ENCODE measurements at places on chromosomes 16 and 17.
A peak's percentile ranks its signal among the peaks of the same experiment; 100 is the strongest.

DNA sequence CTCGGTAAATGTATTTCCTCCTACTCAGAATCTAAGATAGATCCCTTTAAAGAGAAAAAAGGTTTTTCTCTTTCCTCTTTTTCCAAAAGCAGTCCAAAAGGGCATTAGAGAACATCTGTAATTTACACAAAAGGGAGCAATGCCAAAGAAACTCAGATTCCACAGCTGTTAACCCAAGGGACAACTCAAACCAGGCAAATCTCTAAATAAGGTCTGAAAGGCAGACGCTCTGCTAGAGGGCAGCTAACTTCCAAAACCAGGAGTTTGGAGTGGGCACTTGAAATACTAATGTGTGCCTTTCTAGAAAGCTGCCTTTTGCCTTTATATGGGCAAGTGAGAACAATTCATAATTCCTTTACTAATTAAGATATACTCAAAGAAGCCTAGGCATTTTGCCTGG, 435.7 kb downstream of the ZFHX3 start:
- peak; percentile 39 for DNase-seq

GRCh38 chr17:15894258-15894657, 50.7 kb upstream of the ADORA2B start:
- DNase-seq, result no peak

GRCh38 chr16:58530179-58530578, 14.9 kb downstream of the SETD6 start:
- DNase-seq, result no peak

DNA sequence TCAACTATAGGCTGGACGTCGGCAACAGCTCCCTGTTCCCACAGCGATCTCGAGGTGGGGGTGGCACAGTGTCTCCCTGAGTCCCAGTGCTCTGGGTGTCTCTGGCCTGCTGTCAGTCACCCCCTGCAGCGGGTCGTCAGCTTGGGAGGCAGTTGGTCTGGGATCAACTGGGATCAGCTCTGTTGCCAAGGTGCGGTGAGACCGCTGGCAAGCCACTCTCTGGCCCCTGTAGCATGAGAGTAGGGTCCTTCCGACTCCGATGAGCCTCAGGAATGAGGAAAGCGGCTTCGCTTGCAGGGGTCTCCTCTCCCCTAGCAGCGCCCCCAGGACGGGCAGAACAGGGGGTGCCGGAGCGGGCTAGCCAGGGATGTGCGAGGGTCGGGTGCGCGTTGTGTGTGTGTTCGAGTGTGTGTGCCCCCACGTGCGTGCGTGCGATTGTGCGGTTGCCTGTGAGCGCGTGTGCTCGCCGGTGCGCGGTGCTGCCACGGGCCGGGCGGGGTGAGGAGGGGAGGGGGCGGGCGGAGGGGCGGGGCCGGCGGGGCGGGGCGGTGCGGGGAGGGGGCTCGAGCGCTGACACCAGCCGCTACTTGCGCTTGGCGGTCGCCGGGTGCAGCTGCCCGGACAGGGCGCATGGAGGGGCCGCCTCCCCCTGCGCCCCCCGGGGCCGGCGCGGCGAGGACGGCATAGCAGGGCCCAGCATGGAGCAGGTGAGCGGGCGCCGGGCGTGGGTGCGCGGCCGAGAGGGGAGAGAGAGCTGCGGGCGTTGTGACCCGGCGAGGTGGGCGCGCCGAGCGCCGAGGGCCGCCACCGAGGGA, 9.4 kb upstream of the ARHGAP23 start:
- DNase-seq, result no peak

GRCh38 chr16:86255966-86256365, 254.4 kb upstream of the FOXF1 start:
- DNase-seq, result no peak

DNA sequence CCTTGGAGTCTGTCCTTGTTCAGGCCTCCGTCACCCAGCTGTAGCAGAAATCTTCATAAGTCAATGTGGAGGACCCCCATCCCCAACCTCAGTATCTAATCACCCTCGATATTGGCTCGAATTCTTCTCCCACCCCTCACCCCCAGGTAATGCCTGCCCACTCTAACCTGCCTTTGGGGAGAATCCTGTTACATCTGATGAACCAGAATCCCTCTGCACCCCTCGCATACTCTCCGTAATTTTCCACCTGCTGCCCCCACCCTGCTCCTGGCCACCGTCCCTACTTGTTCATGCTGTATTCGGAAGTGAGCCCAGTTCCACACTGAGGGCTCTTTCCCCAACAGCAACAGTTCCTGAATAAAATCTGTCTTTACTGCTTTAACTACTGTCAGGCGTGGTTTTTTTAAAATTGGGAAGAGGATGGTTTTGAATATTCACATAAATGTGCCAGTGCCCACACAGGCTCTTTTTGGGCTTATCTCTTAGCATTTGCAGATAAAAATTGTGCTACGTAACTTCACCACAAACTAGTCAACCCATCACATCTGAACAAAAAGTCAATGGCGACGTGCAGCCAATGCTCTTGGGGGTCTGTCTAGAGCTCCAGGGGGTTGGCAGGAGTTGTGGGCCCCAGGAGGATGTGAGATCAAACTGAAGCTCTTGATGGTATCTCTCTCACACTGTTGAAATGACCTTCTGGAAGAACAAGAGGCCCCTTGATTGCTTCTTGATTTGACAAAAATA, 73.7 kb downstream of the NETO2 start:
- no peak for DNase-seq

GRCh38 chr17:66235377-66235994, 6.3 kb upstream of the APOH start:
- no peak for DNase-seq

- peak; percentile 30 for DNase-seq
Measured at GRCh38 chr17:19380481-19381301, 2.4 kb downstream of the MAPK7 start.

- DNase-seq, result peak; percentile 36
Measured at GRCh38 chr16:83137326-83137781, 510.6 kb downstream of the CDH13 start.

GRCh38 chr17:58402047-58402446, 15.3 kb downstream of the RNF43 start:
- no peak for DNase-seq

DNA sequence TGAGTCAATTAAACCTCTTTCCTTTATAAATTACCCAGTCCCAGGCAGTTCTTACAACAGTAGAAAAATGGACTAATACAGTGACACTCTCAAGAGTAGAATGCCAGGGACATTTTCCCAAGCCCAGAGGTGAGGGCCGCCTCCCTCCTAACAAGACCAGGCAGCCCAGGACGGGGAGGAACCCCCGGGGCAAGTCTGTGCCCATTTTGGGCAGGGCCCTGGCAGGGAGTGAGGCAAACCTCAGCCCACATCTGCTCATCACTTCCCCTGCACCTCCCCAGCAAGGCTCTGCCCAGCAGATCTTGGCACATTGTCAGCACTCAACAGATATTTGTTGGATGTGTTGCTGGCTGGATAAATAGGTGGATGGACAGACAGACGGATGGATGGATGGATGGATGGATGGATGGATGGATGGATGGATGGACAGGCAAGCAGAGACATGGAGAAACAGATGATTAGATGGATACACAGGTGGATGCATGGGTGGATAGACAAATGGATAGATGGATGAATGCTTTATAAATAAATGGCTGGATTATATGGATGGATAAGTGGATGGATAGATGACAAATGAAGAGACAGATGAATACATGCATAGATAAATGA, 271.3 kb downstream of the PARN start:
- DNase-seq, result no peak

DNA sequence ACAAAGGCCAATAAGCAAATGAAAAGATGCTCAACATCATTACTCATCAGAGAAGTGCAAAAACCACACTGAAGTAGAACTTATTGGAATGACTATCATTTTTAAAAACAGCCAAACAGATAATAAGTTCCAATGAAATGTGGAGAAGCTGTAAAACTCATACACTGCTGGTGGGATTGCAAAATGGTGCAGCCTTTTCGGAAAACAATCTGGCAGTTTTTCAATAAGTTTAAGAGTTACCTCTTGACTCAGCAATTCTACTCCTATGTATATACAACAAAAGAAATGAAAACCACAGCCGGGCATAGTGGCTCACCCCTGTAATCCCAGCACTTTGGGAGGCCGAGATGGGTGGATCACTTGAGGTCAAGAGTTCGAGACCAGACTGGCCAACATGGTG, 49.3 kb downstream of the AKAP10 start:
- DNase-seq, result no peak

DNA sequence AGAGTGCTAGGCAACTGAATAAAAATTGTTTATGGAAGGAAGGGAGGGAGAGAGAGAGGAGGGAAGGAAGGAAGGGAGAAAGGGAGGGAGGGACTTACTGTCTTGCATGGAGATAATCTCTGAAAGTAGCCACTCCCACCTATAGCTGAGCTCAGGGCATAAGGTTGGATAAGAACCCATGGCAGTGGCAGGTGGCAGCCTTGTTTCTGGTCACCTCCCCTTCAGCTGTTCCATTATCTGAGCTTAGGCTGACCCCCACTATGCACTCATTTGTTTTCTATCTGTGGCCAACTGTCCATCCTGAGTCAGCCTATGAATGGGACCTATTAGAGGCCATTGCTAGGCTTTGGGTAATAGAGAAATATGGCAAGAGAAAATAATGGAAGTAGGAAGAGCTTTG, 25.3 kb upstream of the MTMR4 start:
- no peak for DNase-seq

GRCh38 chr17:36072431-36073121, 8.5 kb downstream of the CCL18 start:
- DNase-seq, result peak; percentile 80

DNA sequence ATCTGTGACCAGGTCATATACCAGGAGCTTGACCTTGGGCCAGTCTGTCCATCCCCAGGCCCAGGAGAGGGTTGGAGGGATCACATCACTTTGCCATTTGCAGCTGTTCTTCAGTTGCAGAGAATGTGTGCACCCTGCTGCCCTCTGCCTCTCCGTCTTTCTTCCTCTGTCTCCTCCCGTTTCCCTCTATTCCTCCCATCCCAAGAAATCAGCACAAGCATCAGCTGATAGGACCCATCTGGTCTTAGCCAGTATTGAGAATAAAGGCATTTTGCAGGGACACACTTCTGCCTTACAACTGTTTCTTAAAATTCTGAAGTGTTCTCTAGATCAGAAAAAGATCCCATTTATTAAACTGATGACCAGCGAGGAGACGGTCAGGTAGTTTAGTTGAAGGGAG, 368.7 kb downstream of the CPPED1 start:
- DNase-seq, result peak; percentile 25

DNA sequence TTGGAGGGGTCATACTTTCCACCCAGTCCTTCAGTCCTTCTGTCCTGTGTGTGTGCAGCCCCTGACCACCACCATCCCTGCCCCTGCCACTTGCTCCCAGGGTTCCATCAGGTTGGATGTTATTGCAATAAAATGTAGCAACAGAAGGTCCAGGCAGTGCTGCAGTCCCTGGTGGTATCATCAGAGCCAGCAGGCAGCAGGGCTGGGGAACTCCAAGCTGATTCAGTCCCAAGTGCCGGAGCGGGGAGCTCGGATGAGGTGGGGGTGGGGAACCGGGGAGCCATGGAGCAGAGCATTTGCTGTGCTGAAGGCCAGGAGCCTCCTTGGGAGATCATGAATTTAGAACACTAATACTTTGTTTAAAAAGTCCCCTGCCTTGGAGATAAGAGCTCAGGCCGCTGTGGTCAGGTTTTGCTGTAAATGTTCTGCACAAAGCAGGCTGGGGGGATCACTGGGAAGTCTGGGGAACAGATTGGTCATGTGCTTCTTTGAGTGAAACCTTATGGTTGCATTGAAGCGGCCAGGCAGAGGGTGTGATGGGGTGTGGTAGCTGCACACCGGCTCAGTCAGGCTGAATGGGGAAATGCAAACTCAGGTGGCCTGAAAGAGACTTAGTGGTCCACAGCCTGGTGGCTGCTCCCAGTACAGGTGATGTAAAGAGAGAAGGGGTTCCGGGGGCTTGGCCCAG, 225.9 kb downstream of the SEC14L1 start:
- DNase-seq, result no peak

- peak; percentile 51 for DNase-seq
Measured at GRCh38 chr17:77880711-77881450, 77.6 kb upstream of the TNRC6C start.

GRCh38 chr16:80667251-80667560, 126.4 kb downstream of the DYNLRB2 start:
- no peak for DNase-seq

GRCh38 chr16:14445937-14446715, 183.9 kb downstream of the PARN start:
- no peak for DNase-seq

- DNase-seq, result no peak
Measured at GRCh38 chr16:11389631-11390565, 44.6 kb downstream of the RMI2 start.

DNA sequence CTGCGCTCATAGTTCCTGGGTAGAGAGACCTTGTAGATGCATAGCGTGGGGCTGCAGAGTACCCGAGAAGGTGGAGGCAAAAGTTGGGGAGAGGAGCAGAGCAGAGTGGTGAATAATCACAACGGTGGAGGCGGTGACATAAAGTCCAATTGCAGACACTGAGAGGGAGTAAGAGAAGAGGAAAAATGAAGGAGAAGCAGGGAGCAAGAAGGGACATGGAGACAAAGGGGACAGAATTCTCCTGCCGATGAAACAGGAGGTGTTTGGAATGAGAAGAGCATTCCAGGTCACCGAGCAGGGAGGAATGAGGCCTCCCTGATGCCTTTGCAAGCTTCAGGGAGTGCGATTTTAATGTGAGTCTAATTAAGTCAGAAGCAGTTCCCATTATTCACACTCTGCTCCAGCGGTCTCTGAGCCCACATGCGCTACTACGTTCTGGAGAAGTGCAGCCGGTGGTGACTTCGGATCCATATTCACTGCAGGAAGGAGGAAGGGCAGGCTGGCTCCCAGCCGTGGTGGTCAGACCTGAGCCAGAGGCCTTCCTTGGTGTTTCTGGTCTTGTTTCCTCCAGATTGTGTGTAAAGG, 108.0 kb upstream of the DNAH9 start:
- DNase-seq, result no peak

Measured in left lung (tissue), 14 donors.